Stomach (tissue), 19 donors: ENCODE measurements at places on chromosomes 1 and 21. TPM values are rescaled to one million over a fixed set of nuclear protein-coding genes. Genes with fewer than 3 reads are reported as not detected.
A peak's percentile ranks its signal among the peaks of the same experiment; 100 is the strongest.

Gene IL10RB
- not detected for total RNA-seq

DNA sequence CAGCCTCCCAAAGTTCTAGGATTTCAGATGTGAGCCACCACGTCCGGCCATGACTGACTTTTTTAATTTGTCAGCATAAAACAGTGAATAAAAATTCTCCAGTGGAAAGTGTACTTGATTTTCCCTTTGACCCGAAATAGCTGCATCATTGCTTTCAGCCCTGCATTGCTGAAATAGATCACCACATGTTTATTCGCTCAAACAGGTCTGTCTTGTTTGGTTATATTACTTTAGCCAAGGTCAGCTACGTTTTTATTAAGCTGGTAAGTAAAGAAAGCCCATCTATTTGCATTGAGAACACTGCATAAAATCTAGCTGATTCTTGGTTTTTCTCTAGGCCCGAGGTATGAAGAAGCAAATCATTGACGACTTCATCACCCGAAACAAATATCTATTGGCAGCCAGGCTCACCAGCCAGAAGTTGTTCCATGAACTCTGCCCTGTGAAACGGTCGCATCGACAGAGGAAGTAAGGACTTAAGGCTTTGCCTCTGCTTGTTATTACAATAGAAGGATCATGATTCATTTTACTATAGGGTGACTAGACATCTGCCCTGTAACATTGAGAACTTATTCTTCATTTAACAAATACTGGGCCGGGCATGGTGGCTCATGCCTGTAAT is 25.6 kb downstream of the AGMAT start:
- no peak for DNase-seq

DNA sequence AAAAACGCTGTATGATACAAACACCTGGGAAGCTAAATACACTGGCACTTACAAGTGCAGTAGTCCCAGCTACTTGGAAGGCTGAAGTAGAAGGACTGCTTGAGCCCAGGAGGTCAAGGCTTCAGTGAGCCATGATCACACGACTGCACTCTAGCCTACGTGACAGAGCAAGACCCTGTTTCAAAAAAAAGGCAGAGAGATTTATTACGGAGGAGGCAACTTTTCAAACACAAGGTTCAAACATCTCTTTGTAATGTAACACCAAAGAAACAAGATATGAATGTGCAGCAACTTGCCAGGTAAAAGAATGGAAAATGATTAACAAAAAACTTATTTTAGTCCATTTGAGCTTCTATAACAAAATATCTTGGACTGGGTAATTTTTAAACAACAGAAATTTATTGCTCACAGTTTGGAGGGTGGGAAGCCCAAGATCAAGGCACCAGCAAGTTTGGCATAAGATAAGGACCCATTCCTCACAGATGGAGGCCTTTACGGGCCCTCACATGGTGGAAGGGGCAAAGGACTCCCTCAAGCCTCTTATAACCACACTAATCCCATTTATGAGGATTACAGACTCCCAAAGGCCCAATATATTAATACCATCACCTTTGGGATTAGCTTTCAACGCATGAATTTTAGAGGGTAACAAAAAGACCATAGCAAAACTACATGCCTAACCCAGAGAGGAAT is 73.3 kb downstream of the EVI5 start:
- DNase-seq = peak; percentile 35

- peak; percentile 58 for DNase-seq
These were observed 41.8 kb upstream of the CAMTA1 start for GRCh38 chr1:6743189-6744101.

Gene RAP1GAP
- total RNA-seq = 67.7 TPM

Gene CREB3L4
- not detected for total RNA-seq

Gene SMIM12
- total RNA-seq = 12.5 TPM

Gene PER3
- total RNA-seq = 24.5 TPM

Gene ERRFI1
- 134 TPM for total RNA-seq

- peak; percentile 61 for DNase-seq
These were observed 45.7 kb downstream of the ACOT7 start for GRCh38 chr1:6347641-6348487.

Gene SPRR2G
- not detected for total RNA-seq

GRCh38 chr1:168065506-168065905 is 71.2 kb downstream of the GPR161 start:
- DNase-seq = no peak

DNA sequence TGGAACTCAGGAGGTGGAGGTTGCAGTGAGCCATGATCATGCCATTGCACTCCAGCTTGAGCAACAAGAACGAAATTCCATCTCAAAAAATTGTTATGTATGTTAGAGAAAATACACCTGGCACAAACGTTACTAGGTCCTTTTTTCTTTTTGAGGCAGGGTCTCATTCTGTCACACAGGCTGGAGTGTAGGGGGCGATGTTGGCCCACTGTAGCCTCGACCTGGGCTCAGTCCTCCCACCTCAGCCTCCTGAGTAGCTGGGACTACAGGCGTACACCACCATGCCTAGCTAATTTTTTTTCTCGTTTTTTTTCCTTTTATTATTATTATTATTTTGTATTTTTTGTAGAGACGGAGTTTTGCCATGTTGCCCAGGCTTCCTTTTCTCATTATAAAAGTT is 4.4 kb downstream of the HAX1 start:
- no peak for DNase-seq

GRCh38 chr1:179761296-179761695 is 18.2 kb downstream of the FAM163A start:
- no peak for DNase-seq

GRCh38 chr1:201578008-201578888 is 39.3 kb downstream of the NAV1 start:
- DNase-seq = no peak

- no peak for DNase-seq
These were observed 48.0 kb upstream of the WDR26 start for GRCh38 chr1:224482619-224483018.

DNA sequence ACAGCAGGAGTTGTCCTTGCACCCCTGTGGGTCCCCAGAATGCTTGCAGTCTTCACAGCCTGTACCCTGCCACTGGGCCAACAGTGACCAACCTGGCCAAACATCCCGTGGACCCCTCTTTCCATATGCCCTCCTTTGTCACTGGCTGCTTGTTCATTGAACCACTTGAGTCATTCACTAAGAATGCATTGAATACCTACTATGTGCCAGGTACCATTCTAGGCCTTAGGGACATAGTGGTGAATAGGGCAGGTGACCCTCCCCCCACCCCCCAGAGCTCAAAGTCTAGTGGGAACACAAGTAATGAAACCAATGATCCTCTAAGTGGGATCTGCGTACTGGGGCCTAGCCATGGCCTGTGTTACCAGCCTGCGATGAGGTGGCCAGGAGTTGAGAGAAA is 28.2 kb downstream of the PIGP start:
- no peak for DNase-seq

DNA sequence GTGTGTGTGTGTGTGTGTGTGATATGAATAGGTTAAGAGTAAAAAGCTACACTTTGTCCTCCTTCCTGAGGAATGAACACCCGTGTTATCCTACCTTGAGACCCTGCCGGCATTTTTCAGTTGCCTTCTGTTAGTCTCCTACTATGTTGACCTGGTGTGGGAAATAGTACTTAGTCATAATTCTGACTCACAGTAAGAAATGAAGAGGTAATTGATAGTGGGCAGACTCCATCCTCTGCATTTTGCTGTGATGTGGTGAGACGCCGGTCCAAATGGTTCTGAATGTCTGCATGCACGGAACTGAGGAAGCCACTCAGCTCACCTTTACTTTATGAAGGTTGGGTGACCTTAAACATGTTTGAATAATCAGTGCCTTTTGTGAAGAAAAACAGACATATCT is 12.6 kb downstream of the CD101 start:
- no peak for DNase-seq

DNA sequence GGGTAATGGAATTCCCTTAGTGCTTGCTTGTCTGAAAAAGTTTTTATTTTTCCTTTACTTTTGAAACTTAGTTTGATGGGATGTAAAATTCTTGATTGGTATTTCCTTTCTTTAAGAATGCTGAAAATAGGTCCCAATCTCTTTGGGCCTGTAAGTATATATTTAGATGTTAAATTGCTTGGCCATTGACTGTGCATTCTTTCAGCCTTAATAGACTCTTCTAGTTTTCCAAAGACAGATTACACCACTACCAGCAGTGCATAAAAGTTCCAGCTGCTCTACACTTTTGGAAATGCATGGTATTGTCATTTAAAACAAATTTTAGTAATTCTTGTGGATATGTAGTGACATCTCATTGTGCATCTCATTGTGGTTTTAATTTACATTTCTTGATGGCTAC is 464.8 kb upstream of the USP24 start:
- no peak for DNase-seq

- peak; percentile 76 for DNase-seq
These were observed 6.1 kb upstream of the CROCC start for GRCh38 chr1:16915627-16915973.

Gene DNAI4
- total RNA-seq = 6.2 TPM

Gene TESK2
- 11.2 TPM for total RNA-seq

- DNase-seq = no peak
These were observed 99.2 kb upstream of the B3GALT2 start for GRCh38 chr1:193285641-193286040.

- DNase-seq = no peak
These were observed 120.2 kb downstream of the ZC3H11B start for GRCh38 chr1:219492717-219493116.

GRCh38 chr1:226111883-226112261 is 49.4 kb downstream of the H3-3A start:
- DNase-seq = peak; percentile 44

DNA sequence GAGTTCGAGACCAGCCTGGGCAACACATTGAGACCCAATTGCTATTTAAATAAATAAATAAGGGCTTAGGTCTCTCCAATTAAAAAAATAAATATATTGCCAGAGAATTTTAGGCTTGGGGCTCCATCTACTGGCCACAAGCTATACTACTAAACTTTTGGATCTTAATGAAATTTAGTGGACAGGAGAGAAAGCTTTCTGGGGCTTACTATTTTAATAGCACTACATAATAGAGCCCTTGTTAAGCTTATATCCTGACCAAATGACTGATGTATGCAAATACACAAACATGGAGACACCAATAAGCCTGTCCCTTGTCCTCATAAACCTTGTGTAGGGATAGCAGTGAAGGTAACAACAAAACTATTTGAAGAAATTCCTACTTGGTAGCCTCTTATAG is 18.4 kb downstream of the CCT3 start:
- DNase-seq = no peak

Gene RAVER2
- 27.5 TPM for total RNA-seq

- DNase-seq = no peak
These were observed 39.6 kb upstream of the ENAH start for GRCh38 chr1:225692517-225692879.

Gene RGS16
- total RNA-seq = 1.1 TPM

Gene COL6A1
- 147 TPM for total RNA-seq
